Activated naive CD4-positive, alpha-beta T cell treated with anti-CD3 and anti-CD28 coated beads, Interleukin-2, amount 10 ng/mL, durations not matched to agents 7 days and 5 days (primary cell): ENCODE measurements at places on chromosomes 1 and 21.

DNA sequence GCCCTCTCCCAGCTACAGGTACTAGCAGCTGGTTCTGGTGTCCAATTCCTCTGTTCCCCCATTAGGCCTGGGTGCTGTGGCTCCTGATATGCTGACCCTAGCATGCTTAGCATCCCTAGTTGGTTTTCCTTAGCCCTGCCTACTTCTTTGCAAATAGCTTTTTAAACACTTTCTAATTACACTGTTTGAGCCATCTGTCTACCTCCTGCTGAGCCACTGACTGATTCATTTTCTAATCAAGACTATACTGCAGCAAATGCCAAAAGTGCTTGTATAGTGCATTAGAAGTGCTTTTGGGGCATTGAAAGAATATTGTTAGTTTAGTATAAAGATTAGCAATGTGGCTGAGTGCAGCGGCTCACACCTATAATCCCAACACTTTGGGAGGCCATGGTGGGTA, 36.3 kb downstream of the ERICH3 start:
- DNase-seq: no peak

DNA sequence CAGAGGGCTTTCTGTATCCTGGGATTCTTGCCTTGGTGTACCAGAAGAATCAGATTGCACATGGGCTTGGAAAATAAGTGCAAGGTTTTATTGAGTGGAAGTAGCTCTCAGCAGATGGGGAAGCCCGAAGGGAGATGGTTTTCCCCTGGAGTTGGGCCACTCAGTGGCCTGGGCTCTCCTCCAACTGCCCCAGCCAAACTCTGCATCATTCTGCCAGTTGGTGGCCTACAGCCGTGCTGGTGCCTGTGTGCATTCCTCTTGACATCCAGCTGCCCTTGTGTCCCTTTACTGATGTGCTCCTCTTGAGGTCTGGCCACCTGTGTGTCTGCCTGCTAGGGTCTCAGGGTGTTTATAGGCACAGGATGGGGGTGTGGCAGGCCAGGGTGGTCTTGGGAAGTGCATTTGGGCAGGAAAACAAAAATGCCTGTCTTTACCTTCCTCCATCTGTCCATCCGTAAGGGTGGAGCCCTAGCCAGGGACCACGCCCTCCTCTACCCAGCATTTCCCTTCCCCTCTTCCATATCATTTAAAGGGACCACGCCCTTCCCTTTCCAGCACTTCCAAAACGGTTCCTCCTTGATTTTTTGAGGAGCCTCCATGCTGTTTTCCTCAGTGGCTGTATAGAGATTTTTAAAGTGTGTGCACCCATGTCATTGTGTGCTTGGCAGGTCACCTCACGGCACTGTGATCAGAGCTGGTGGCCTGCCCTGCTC, 18.9 kb downstream of the SNAP47 start:
- no peak for DNase-seq

GRCh38 chr1:175166746-175167145, 25.8 kb downstream of the KIAA0040 start:
- DNase-seq: no peak

DNA sequence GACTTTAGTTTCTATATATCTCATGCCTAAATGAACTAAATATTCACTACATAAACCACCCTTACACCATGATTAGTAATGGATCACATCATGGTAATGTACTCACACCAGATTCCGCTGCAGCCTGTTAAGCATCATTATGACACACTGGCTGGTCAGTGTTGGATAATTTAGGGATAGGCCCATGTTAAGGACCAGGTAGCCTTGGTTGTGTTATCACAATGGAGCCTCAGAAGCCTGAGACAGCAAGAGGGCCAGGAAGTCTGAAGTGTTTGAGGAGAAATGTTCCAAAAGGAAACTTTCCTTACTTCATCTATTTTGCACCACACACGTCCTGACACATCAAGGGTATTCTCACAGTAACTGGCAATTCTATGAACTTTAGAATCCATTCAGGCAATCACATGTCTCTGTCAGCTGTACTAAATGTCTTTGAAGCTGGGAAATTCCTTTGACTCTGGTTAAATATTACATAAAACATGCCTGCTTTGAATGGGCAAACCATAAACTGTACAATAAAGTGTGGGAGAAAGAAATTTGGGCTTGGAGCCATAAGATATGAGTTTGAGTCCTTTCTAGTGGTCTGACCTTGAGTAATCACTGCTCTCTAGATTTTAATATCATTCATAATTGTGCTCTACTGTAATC, 105.3 kb upstream of the DPT start:
- no peak for DNase-seq

DNA sequence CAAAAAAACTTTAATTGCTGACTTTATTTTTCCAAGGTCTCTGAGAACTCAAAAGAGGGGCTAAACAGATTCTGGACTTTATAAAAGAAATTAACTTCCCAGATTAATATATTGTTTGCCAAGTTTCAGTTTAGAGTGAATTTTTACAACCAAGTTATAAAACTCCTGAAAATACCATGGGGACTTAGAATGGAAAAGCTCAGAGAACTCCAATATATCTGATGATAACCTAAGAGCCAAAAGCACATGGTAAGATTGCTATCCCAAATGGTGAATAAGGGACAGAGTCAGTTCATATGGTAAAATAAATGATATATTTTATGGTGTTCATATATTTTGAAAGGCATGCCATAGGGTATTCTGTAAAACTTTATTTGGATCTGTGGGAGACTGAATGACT, 470.9 kb downstream of the TTLL7 start:
- DNase-seq: no peak

- no peak for DNase-seq
Measured at GRCh38 chr21:16815243-16815642, 697.6 kb upstream of the CXADR start.

GRCh38 chr1:83531521-83532309, 467.2 kb downstream of the TTLL7 start:
- no peak for DNase-seq

GRCh38 chr1:46522184-46522968, 29.1 kb downstream of the KNCN start:
- DNase-seq: no peak

DNA sequence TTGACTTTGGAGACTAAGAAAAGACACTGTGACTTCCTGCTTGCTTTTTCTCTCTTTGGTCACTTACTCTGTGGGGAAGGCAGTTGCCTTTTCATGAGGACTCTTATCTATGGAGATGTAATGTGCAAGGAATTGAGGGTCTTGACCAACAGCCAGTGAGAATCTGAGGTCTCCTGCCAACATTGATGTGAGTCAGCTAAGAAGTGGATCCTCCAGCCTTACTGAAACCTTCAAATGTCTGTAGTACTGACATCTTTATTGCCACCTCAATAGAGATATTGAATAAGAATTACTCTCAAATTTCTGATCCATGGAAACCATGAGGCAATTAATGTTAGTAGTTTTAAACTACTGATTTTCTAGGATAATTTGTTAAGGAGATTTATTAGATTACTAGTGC, 598.4 kb downstream of the ADGRL2 start:
- DNase-seq: no peak

DNA sequence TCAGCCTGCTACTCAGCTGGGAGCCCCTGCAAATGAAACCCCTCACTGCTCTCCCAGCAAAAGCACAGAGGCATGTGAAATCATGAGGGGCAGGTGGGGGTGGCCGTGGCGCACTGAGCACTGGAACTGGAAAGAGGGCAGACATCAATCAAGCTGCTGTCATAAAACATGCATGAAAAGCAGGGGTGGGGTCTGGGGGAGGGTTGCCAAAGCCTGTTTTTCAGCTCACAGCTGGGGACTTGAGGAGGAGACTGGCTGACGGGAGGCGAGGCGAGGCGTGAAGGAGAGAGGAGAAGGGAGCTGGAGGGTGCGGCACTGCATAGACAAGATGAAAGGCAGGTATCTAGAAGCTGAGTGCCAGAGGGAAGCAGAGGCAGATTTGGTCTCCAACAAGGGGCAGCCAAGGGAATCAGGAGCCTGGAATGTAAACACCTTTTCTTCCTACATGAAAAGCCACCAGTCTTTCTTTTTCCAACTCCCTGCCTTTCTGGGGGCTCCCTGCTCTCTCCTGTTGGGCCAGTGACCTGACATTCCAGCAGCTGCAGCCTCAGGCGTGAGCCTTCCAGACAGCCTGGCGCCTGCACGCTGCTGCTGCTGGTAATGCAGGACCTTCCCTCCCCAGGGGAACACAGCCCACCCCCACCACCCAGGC, 87.0 kb downstream of the NMNAT2 start:
- DNase-seq: no peak

DNA sequence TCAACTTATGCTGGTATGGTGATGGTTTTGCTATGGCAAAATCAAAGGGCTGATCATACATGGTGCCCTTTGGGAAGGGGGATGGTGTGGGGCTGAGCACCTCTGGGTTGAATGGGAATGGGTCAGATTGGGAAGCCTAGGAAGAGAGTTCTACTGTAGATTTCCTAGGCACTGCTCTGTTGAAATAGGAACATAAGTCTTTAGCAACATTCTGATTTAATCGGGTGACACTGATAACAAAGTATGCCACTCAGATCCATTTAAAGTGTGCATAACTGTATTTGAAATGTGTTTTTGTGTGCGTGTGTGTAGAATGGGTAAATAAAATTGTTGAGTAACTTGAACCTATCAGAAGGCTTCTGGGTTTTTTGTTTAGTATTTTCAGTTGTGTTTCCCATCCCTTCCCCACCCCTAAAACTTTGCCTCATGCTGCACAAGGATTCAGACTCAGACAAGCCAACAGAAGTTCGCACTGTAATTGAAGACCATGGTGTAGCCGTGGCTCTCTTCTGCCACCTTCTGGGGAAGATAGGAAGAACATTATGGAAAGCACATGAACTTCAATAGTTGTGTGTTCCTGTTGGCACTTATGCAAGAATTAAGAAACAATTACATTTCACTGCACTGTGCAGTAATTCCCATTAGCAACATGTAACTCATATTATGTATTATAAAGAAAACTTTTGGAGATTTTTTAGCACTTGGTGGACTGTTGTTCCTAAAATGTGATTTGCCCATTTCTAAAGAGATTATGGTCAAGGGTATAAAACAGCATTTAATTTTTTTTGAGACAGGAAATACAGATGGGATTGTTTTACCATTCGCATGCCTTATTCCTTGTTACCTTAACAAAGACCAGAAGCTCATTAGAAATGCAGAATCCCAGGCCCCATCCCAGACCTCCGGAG, 10.9 kb upstream of the C4BPB start:
- DNase-seq: peak; percentile 78

DNA sequence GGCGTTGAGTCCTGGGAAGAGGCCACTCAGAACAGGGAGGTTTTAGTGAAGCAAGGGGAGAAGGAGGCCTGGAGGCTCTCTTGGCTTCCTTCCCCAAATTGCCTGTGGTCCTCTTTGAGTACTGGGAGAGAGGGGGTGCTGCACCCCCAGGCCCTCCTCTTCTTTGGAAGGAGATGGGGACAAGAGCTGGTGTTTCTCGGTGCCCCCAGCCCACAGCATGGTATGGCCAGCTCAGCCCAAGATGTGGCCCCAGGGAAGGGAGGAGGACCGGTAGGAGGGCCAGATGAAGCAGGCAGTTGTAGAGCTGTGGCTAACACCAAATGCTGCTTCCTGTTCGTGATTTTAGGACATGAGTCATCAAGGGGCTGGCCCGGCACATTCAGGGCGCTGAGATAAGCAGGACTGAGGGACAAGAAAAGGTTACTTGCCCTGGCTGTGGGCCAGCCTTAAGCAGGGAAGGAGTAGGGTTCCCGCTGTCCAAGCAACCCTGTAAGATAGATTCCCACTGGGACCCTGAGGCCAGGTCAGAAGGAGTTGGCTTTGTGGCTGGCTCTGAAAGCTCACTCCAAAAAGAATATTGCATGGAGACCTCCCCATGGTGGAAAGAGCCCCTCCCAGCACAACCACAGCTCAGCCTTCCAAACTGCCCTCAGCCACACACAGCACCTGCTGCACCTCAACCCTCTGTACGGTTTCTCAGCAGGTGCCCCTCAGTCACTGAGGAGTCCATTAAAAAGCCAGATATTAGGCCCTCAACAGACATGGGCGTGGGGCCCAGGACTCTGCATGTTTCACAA, 4.9 kb upstream of the TNFRSF1B start:
- peak; percentile 85 for DNase-seq

- no peak for DNase-seq
Measured at GRCh38 chr1:33244143-33244808, 12.0 kb upstream of the ZNF362 start.

DNA sequence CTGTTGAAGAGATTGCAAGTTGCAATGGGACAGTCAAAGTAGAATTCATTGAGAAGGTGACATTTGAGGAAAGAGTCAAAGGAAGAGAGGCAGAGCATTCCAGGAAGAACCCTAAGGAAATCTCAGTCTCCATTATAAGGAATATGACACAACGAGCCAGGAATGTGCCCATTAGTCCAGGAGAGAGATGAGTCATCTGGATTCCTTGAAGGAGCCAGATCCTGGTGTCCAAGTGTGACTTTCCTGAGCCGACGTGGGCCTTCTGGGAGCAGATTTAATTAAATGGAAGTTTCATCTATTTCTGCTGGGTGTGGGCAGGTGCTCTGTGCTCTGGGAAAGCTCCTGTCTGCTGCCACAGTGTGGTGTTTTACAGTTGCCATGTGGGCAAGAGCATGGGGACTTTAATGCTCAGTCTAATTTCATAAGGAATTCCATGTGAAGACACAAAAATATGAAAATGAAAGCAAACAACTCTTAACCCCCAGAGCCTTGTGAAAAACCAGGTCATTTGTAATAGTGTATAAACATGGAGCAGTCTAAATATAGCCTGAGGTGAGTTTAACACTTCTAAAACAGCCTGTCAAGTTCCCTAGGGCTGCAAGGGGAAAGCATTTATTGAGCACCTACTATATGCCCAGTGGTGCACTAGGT, 111.4 kb upstream of the ARTN start:
- no peak for DNase-seq

DNA sequence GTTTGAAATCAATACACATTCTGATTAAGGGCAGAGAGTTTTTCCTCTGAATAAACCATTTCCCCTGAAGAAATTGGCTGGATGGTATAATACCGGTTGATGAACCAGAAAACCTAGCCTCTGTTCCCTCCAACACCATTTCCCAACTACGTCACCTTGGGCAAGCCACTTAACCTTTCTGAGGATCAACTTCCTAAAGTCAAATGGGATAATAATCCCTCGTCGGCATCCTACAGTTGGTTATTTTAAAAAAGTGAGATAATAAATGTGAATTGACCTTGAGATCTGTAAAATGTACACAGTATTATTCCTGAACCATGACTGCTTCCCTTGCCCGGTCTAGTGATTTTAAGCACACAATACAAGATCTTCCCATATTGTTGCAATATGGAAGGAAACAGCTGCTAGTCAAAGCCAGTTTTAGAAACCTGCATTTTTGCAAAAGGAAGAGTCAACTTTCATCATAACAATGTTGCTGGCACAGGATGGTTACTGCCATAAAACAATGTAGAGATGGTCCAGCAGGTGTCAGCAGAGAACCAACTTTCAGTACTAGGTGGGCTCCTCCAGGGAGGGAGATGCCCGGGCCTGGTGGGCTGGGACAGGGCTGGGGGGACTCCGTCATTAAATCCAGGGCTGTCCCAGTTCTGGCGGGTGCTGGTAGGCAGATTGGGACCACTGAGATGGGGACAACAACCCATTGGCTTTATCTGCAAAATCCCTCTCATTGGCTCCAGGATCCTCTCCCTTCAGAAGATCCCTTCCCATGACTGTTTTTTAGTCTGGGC, 5.2 kb upstream of the HLX start:
- peak; percentile 39 for DNase-seq

GRCh38 chr21:26093122-26093521, 77.4 kb downstream of the APP start:
- DNase-seq: no peak

GRCh38 chr1:18796950-18797349, 62.5 kb downstream of the TAS1R2 start:
- DNase-seq: no peak
